CD8-positive, alpha-beta memory T cell (primary cell): ENCODE measurements at places on chromosomes 5 and 9.

- H3K27ac ChIP-seq = no peak overlapping the region
- no peak overlapping the region for H3K4me3 ChIP-seq
- H3K27me3 ChIP-seq = no peaks in the 10 kb centered on the region
- no peaks in the 10 kb centered on the region for H3K36me3 ChIP-seq
- DNase-seq = no peak
Observed at GRCh38 chr5:97877588-97877987, 694.5 kb upstream of the RIOK2 start.

- no peaks in the 10 kb centered on the region for H3K4me1 ChIP-seq
- no peaks in the 10 kb centered on the region for H3K27me3 ChIP-seq
- H3K27ac ChIP-seq = no peak overlapping the region
- DNase-seq = no peak
- H3K36me3 ChIP-seq = no peaks in the 10 kb centered on the region
- no peak overlapping the region for H3K4me3 ChIP-seq
Observed at GRCh38 chr5:41253109-41253508, 39.8 kb upstream of the C6 start.

DNA sequence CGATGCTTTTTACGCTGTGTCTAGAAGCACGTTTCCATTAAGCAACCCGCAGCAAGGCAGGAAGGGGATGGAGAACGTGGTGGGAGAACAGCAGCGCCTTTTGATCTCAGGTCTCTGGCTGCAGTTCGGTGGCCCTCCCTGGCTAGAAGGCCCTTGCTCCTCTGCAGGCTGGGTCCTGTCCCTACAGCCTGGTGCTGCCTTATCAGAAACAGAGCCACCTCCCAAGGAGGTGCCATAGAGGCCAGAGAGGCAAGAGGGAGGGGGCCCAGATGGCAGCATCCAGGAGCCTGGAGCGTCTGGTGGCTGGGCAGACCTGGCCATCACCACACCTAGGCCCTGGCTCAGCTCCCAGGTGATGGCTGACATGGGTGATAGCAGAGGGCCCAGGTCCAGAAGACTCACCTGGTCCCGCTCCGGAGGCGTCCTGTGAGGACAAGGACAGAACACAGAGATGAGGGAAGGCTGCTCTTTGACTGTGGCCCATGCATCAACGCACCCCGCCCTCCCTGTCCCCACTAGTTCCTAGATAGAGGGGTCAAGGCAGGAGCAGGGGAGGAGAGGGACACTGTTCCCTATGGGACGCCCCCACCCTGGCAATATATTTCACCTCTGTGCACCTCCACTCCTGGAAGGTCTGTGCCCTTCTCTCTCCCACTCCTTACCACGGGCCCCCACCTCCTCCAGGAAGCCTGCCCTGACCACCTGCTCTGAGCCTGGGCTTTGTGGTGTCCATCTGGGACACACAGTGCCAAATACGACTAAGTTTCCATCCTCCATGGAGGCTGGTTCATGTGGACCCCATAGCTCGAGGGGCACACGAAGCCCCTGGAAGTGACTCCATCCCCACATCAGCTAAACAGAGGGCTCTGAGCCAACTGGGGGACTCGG lies 41.6 kb upstream of the SARDH start:
- H3K4me1 ChIP-seq = no peaks in the 10 kb centered on the region
- no peak overlapping the region for H3K4me3 ChIP-seq
- DNase-seq = no peak
- H3K36me3 ChIP-seq = no peaks in the 10 kb centered on the region
- no peaks in the 10 kb centered on the region for H3K27me3 ChIP-seq

GRCh38 chr9:127451858-127452656 lies 747 bp downstream of the LRSAM1 start:
- H3K27ac ChIP-seq = peak overlapping the region; percentile 94
- peaks cover 30% of the 10 kb centered on the region for H3K4me1 ChIP-seq
- peak; percentile 24 for DNase-seq

GRCh38 chr9:23587433-23587832 lies 238.6 kb downstream of the ELAVL2 start:
- H3K4me3 ChIP-seq = no peak overlapping the region
- no peak for DNase-seq

DNA sequence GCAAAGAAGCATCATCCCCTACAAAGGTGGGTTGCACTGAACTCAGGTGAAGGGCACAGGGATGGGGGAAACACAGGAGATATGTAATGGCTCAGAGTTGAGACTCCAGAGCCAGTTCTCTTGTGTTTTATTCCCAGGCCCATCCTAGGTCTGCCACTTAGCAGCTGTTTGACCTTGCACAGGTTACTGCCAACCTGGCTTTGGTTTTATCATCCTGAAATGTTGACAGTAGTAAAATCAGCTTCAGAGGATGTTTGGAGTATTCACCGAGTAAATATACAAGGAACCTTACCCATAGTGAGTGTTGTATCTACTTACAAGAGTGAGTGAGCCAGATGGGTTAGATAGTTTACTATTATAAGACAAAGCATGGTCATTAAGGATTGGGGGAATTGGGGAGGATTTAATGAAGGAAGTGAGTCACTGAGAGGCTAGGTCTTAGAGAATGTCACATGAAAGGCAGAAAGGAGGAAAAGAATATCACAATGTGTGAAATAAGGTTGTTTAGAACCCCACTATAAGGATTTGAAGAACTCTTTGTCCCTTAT lies 141.3 kb downstream of the MAN2A1 start:
- H3K27ac ChIP-seq = no peak overlapping the region
- no peaks in the 10 kb centered on the region for H3K4me1 ChIP-seq
- H3K27me3 ChIP-seq = no peaks in the 10 kb centered on the region

DNA sequence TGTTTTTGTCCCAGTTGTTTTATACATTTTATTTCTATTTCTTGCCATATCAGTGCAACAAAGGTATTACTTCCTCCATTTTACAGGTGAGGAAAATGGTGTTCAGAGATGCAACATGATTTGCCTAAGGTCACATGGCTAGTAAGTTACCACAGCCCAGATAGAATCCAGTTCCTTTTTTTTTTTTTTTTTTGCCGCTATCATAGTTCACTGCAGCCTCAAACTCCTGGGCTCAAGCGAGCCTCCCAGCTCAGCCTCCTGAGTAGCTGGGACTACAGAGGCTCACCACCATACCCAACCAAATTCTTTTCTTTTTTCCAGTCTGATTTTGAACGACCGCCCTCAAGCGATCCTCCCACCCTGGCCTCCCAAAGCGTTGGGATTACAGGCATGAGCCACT lies 480 bp upstream of the CCDC69 start:
- H3K27ac ChIP-seq = peak overlapping the region; percentile 86
- peak overlapping the region; percentile 92 for H3K4me3 ChIP-seq
- H3K4me1 ChIP-seq = peaks cover 56% of the 10 kb centered on the region
- DNase-seq = no peak
- H3K36me3 ChIP-seq = no peaks in the 10 kb centered on the region

- peaks cover 42% of the 10 kb centered on the region for H3K36me3 ChIP-seq
- H3K4me1 ChIP-seq = peaks cover 7% of the 10 kb centered on the region
- no peak for DNase-seq
- H3K27me3 ChIP-seq = no peaks in the 10 kb centered on the region
Observed at GRCh38 chr5:65674749-65675148, 47.2 kb downstream of the SGTB start.

DNA sequence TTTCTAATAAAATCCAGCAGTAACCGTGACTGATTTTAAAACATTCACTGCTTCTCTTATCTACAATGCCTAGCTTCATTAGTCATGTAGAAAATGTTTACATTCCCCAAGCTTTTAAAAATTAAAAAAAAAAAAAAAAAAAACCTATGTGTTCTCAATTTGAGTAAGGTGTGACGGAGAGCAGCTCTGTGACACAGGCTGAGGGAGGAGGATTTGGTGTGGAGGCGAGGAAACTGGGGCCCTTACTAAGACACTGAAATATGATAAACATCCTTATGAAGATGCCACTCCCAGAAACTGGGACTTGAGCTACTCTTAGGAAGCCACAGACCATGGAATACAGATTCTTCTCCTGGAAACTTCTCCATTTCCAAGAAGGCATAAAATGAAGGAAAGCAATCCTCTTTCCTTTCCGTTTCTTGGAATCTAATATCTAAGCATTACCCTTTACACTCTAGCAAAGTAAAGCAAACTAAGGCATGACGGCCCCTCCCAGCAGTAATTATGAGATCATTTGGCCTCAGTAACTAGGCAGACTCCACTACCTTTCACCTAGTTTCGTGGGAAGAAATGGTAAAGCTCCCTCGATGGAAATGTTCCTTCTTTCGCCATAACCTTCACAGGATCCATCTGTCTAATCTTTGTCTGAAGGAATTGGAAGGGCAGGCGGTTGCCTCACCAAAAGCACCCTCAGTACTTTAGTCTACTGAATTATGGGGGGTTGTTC lies 23.5 kb downstream of the GRAMD2B start:
- H3K27me3 ChIP-seq = no peaks in the 10 kb centered on the region
- peaks cover 78% of the 10 kb centered on the region for H3K4me1 ChIP-seq
- no peak overlapping the region for H3K4me3 ChIP-seq
- no peak for DNase-seq

DNA sequence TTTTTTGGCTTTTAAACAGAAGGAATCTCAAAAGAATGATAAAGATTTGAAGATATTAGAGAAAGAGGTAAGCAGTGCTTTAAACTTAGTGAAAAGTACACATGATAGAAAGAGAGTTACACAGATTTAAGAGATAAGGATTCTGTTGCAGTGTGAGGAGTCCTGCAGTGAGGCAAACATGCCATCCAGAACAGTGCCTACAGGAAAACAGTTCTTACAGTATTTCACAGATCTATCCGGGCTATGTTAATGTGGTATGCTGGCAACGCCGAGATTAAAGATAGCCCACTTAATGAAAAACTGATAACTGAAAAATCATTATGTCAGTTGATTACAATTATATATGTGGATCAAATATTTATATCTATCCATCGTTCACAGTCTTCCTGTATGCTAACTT lies 7.2 kb downstream of the HMMR start:
- H3K27ac ChIP-seq = no peak overlapping the region
- H3K4me3 ChIP-seq = no peak overlapping the region
- DNase-seq = no peak
- no peaks in the 10 kb centered on the region for H3K36me3 ChIP-seq

- no peaks in the 10 kb centered on the region for H3K36me3 ChIP-seq
- no peak overlapping the region for H3K27ac ChIP-seq
- no peak overlapping the region for H3K4me3 ChIP-seq
- DNase-seq = no peak
- no peaks in the 10 kb centered on the region for H3K4me1 ChIP-seq
Observed at GRCh38 chr9:130640681-130641080, 23.7 kb upstream of the PRDM12 start.

DNA sequence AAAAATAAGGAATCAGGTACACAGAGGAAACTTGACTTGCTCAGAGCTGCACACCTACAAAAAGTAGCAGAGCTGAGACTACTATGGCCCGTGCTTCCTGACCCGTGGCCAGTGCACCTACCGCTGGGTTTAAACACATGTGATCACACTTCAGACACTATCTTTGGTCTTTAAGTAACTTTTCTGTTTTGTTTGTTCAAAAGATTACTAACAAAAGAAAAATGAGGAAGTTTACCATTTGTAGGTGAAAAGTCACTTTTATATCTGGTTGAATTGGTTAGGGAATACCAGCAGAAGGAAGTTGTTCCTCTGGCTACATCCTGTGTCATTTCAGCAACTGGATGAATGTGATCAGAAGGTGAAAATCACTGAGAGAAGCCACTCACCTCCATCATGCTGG lies 6.5 kb upstream of the SYK start:
- H3K27me3 ChIP-seq = no peaks in the 10 kb centered on the region
- H3K36me3 ChIP-seq = no peaks in the 10 kb centered on the region
- DNase-seq = no peak
- H3K4me3 ChIP-seq = no peak overlapping the region
- no peak overlapping the region for H3K27ac ChIP-seq

DNA sequence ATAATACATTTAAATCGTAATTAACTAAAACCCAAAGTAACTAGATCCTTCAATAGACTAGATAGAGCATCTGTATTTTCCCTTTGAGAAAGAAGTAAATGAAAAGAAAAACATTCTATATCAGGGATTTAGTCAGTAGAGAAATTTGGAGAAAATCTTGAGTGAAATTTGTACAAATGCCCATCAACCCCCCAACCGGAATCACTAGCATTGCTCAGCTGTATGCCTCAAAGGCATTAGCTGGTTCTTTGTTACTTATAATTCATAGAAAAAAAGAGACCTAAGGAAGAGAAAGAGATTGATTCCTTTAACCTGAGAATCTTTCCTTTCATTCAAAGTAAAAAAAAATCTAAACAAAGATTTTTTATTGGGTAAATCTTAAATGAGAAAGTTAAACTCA lies 659 bp downstream of the OMD start:
- no peaks in the 10 kb centered on the region for H3K36me3 ChIP-seq
- no peak overlapping the region for H3K4me3 ChIP-seq
- H3K27me3 ChIP-seq = no peaks in the 10 kb centered on the region

DNA sequence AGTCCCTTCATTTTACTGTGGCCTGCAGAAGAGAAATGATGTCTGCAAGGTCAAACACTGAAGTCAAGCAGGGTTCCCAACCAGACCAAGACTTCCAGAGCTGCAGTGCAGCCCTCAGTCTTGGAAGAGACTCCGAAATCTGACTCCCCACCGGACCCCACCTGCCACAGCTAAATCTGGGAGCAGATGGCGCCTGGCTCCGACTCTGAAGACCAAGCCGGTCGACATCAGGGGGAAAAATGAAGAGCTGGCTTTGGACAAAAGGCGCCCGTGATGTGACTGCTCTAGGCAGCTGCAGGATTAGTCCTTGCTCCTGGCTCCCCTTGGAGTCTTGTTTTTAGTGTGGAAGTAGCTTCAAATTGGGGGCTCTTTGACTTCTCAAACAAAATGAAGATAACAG lies 72.4 kb upstream of the ZNF622 start:
- no peaks in the 10 kb centered on the region for H3K4me1 ChIP-seq
- no peak overlapping the region for H3K4me3 ChIP-seq
- DNase-seq = no peak
- H3K27me3 ChIP-seq = no peaks in the 10 kb centered on the region

DNA sequence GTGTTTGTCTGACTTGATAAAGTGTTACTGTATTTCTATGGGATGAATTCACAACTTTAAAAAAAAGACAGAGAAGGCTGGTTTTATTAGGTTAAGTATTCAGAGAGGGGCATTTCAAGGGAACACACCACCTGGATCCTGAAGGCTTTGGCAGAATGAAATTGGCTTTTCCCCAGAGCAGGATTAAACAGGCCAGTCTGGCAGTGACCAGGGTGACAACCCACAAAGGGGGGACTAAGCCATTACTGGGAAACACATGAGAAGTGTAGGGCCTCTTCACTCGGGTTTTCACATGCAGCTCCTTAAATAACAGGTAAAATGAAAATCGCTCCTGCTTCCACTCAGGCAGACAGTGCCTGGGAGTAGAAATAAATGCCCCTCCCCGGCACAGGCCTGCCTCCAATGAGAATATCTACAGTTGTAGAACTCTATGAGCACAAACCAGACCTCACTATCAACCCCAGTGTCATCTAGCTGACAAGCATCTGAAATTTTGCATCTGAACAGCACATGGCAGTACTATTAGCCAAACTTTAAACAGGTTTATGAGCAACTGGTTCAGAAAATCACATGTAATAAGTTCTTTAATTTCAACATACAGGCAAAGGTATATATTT lies 85.8 kb downstream of the LHFPL2 start:
- H3K27me3 ChIP-seq = no peaks in the 10 kb centered on the region
- H3K27ac ChIP-seq = no peak overlapping the region
- H3K4me3 ChIP-seq = no peak overlapping the region
- DNase-seq = no peak

- DNase-seq = no peak
- no peaks in the 10 kb centered on the region for H3K27me3 ChIP-seq
- no peaks in the 10 kb centered on the region for H3K4me1 ChIP-seq
- no peak overlapping the region for H3K27ac ChIP-seq
Observed at GRCh38 chr5:31771500-31771899, 132.6 kb downstream of the PDZD2 start.

GRCh38 chr5:146419696-146420095 lies 27.4 kb upstream of the TCERG1 start:
- no peak overlapping the region for H3K4me3 ChIP-seq
- no peak for DNase-seq
- no peak overlapping the region for H3K27ac ChIP-seq
- no peaks in the 10 kb centered on the region for H3K4me1 ChIP-seq
